Muscle of leg (tissue), 16 donors: ENCODE measurements at places on chromosomes 2 and 18.

- DNase-seq: no peak
Measured at GRCh38 chr2:240985881-240986786, 12.3 kb upstream of the SNED1 start.

- no peak for DNase-seq
Measured at GRCh38 chr2:12263730-12264129, 453.0 kb upstream of the TRIB2 start.

- peak; percentile 79 for DNase-seq
Measured at GRCh38 chr2:14678761-14679160, 46.2 kb downstream of the LRATD1 start.

GRCh38 chr2:160322320-160322719 lies 122.2 kb upstream of the ITGB6 start:
- DNase-seq: no peak

- DNase-seq: no peak
Measured at GRCh38 chr18:8708670-8709069, 3.3 kb downstream of the MTCL1 start.

DNA sequence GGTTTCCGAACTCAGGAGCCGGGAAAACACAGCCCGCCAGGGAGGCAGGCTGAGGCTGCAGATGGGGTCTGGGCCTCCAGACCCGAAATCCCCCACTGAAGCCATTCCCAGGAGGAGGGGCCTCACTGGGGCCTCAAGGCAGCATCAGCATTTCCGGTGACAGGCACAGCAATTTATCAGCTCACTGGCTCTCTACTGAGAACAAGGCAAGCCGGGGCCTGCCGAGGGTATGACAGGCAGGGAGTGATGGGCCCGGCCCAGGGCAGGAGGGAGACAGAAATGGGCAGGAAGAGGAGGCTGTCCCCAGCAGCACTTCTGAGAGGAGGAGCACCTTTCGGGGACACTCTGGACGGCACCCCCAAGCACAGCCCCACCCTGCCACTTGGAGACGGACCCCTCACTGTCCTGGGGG lies 12.5 kb downstream of the SDC1 start:
- DNase-seq: peak; percentile 38

GRCh38 chr2:191836853-191837769 lies 9.8 kb downstream of the CAVIN2 start:
- DNase-seq: no peak

- DNase-seq: peak; percentile 22
Measured at GRCh38 chr18:32378705-32379104, 92.0 kb downstream of the GAREM1 start.

- DNase-seq: no peak
Measured at GRCh38 chr2:167961536-167962048, 285.8 kb downstream of the STK39 start.

- peak; percentile 58 for DNase-seq
Measured at GRCh38 chr18:11327391-11328009, 178.1 kb upstream of the PIEZO2 start.

- DNase-seq: no peak
Measured at GRCh38 chr2:240254337-240255164, 114.1 kb upstream of the OTOS start.
